ENCODE measurements at places on chromosomes 13 and 19.

GRCh38 chr19:42394751-42395150, 4.7 kb upstream of the CNFN start:
- no peak for DNase-seq

- DNase-seq: no peak
These were observed 1422.1 kb downstream of the PCDH9 start for GRCh38 chr13:65808061-65808460.

DNA sequence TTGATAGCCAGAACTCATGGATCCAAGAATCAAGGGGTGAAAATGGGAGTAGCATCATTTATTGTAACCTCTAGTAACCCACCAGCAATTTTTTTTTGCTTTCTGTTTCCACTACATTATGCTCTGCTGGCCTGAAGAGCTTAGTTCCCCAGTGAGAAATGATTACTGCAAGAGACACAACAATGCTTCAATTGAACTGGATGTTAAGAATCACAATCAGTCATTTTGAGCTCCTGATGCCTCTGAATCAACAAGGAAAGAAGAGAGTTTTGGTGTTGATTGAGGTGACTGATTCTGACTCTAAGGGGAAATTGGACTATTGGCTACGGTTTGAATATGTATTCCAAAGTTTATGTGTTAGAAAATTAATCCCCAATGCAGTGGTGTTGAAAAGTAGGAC, 1084.4 kb downstream of the SLITRK1 start:
- DNase-seq: no peak

- peak; percentile 74 for DNase-seq
These were observed 2.9 kb downstream of the CGB3 start for GRCh38 chr19:49020931-49021895.
